ENCODE measurements at places on chromosomes 6 and 20.

GRCh38 chr6:158207422-158207788 lies 39.3 kb downstream of the GTF2H5 start:
- no peak for DNase-seq

- no peak for DNase-seq
Observed at GRCh38 chr6:82875573-82876185, 190.0 kb downstream of the UBE3D start.

- no peak for DNase-seq
Observed at GRCh38 chr6:157077251-157077650, 246.1 kb downstream of the TMEM242 start.

- no peak for DNase-seq
Observed at GRCh38 chr6:158762787-158763433, 56.3 kb downstream of the EZR start.

DNA sequence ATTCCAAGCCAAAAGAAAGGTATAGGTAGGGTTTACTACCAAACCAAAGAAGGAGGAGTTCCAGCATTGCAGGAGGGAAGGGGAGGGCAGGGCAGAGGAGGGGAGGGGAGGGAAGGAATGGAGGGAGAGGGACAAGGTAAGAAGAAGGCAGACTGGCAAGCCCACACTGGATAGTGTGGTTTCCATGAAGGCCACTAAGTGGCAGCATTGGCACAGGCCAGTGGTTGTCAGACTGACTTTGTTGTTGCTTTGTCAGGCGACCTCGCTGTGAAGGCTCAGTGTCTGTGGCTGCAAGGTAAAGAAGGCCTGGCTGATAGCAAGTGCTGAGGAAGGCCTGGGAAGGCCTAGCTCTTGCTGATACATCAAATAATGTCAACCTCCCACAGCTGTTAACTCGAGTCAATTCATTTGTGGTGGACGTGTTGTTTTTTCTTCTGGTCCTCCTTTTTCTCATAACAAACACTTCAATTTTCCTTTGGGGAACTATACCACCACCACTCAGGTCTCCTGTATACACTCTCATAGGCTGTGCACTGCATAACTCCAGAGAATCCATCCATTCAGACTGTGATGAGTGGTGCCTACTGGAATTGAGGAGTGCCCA lies 7.7 kb upstream of the ZNF334 start:
- no peak for DNase-seq

- no peak for DNase-seq
Observed at GRCh38 chr6:158773581-158774449, 45.4 kb downstream of the EZR start.

GRCh38 chr20:55229451-55229850 lies 754.1 kb downstream of the DOK5 start:
- DNase-seq: no peak

- no peak for DNase-seq
Observed at GRCh38 chr20:37566590-37567330, 39.1 kb upstream of the BLCAP start.

GRCh38 chr20:53129563-53129962 lies 157.4 kb downstream of the TSHZ2 start:
- DNase-seq: no peak

DNA sequence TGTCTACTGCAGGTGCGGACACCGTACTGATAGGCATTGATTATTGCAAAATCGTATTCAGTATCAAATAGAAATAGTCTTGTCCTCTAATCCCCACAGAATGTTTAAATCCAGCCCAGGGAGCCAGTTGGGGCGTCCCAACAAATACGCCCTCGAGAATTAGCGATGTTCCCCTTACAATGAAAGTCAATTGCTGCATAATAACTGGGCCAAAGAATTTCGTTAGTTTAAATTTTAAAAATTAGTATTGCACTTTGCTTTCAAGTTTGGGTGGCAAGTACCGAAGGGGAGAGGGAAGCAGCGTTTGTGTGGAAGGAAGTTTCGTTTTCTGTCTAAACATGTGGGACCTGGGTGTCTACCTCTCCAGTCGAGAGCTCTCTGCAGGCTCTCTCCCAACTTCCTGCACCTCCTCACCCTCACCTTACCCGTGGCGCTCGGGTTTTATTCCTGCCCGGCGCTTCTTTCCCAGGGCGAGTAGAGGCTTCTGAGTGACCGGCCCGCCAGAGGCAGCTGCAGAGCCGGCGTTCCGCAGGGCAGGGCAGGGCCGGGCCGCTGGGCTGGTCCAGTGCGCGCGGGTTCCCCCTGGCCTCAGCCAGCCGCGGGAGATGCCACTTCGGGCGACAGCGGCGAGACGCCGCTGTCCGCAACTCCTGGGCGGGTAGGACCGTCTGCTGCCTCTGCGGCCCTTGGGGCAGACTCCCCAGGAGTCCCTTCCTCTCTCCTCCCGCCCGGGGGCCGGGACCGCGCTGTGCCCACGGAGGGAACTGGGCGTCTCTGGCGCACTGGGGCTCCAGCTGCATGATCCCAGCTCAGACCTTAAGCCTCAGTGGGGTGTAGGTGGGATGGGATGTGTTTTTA lies 862 bp upstream of the TFAP2C start:
- no peak for DNase-seq

DNA sequence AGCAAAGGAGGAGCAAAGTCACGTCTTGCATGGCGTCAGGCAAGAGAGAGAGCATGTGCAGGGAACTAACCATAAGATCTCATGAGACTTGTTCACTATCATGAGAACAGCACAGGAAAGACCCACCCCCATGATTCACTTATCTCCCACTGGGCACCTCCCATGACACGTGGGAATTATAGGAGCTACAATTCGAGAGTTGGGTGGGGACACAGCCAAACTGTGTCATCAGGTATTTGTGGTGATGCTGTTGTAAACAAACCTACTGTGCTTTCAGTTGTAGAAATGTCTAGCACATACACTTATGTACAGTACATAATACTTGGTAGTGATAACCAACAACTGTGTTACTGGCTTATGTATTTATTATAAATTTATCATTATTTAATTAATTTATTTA lies 128.3 kb downstream of the UTRN start:
- DNase-seq: no peak

Data from activated naive CD4-positive, alpha-beta T cell (primary cell).